ENCODE measurements at places on chromosomes 4 and X.
A peak's percentile ranks its signal among the peaks of the same experiment; 100 is the strongest.

DNA sequence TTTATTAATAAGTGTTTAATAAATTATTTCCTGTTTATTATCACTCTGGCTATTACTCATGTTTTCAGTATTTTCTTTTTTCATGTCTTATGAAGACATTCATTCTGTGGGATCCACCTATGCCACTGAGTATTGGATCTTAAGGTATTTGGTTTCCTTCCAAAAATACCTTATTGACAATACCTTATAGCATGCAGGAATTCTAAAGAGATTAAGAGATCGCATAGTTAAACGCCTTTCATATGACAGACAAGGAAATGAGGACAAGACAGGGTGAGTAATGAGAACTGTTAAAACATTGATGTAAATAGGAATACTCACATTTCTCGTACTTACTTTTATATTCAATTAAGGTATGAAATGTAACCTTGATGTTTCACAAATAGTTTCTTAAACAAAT is 38.2 kb upstream of the TMPRSS11B start:
- no peak for DNase-seq

GRCh38 chr4:135240796-135241195 is 1039.2 kb upstream of the PABPC4L start:
- DNase-seq: no peak

DNA sequence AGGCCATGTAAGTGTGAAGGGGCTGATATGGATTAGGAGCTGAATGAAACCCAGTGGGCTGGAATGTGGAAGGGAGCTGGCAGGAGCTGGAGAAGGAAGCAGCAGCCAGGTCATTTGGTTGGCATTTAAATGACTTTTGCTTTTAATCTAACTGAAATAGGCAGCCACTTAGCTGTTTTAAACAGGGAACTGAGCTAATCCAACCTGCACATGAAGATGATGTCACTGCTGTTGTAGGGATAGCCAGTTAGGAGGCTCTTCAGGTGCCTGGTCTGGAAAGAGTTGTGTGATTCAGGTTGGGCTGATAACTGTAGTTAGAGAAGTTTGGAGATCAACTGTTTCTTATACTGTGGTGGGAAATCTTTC is 122.4 kb downstream of the PALLD start:
- no peak for DNase-seq

GRCh38 chrX:140317462-140317861 is 187.4 kb downstream of the SOX3 start:
- DNase-seq: no peak

- DNase-seq: no peak
Observed at GRCh38 chr4:123345935-123346300, 50.7 kb upstream of the SPRY1 start.

GRCh38 chr4:118981839-118982381 is 93.3 kb downstream of the SYNPO2 start:
- peak; percentile 49 for DNase-seq

DNA sequence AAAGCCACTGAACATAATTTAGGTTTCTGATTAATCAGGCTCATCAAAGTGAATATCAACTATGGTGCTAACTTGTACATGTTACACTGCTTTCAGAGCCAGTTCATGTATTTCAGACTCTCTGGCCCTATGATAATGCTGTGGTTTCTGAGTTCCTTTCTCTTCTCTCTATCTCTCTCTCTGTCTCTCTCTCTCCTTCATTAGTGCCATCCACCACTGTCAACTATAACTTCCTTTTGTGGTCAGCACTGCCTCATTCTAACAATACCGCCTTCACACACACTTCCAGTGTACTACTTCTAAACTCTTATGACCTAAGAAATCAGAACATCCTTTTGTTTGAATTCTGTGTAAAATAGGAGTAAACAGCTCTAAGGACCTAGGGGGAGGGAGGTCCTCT is 907.1 kb downstream of the RPA4 start:
- DNase-seq: no peak

Data from NCI-H2081 (cell line).